ENCODE measurements at places on chromosomes 16 and 17. TPM values are rescaled to one million over a fixed set of nuclear protein-coding genes. Genes with fewer than 3 reads are reported as not detected.

- no peak overlapping the region for H3K27ac ChIP-seq
- H3K27me3 ChIP-seq: no peaks in the 10 kb centered on the region
- H3K4me1 ChIP-seq: peaks cover 30% of the 10 kb centered on the region
- H3K36me3 ChIP-seq: peaks cover 29% of the 10 kb centered on the region
Measured at GRCh38 chr17:75773121-75773807, 8.3 kb upstream of the GALK1 start.

The CCL23 gene
- total RNA-seq: not detected

The SRCIN1 gene
- total RNA-seq: 0.37 TPM

The NDEL1 gene
- total RNA-seq: 37.5 TPM

The LRRC46 gene
- 0.68 TPM for total RNA-seq

DNA sequence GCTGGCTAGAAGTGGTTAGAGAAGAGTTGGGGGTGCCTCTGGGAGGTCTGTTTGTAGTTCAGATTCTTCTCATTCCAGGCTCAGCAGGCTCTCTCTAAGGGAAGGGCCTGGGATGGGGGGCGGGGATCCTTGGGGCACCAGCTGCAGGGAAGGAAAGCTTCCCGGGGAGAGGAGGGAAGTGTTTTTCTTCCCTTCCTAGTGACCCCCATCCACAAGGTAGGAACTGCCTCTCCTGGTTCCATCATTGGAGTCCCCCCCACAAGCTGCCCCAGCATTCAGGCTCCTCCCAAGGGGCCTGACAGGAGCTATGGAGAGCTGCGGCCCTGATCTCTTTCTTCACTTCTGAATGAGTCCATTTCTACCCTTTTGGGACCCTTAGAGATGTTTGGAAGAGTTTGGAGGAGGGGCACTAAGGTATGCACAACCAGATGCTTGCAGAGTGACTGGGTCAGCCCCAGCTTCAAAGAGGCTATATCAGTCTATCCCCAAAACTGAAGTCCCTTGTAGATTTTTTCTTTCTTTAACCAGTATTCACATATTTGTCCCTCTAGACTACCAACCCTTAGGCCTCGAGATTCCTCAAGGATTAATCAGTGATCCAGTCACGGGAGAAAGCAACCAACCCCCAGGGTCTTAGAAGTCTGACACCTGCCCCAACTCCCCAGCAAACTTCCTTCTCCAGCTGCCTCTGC lies 13.9 kb upstream of the FZD2 start:
- peaks cover 41% of the 10 kb centered on the region for H3K27me3 ChIP-seq
- H3K27ac ChIP-seq: no peak overlapping the region
- no peaks in the 10 kb centered on the region for H3K36me3 ChIP-seq
- no peak for DNase-seq

DNA sequence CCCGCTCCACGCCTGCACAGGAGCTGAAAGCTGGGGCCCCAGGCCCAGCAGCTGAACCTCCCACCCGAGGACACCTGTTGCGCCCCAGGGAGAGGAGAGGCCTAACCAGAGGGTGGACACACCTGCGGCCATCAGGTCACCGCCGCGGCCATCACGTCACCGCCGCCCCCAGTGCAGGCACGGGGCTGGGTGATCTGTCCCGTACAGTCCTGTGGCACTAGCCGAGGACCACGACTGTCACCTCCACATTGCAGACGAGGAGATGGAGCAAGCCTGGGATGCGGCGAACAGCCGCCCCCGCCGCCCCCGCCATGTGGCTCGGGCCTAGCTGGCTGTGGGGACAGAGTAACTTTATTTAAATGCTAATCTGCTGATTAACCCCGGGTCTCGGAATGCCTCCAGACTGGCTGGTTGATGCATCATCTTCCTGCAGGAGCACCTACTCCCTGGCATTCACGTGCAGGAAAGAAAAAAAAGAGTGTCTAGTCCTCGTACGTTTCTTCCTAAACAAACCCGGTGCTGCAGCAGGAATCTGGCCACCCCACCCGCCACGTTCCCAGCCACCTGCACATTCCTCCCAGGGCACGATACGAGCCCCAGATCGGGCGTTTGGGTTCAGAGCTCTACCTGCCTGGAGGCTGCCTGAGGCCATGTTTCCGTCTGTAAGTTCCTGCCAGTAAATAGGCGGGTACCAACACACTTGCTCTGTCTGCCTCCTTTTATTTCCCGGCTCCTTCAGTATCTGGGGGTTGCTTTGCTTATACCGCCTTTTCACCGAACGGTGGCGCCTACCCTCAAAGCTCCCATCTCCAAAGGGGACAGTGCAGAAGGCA lies 29.9 kb downstream of the PIEZO1 start:
- H3K27ac ChIP-seq: no peak overlapping the region
- no peak overlapping the region for H3K4me3 ChIP-seq
- H3K4me1 ChIP-seq: no peaks in the 10 kb centered on the region
- H3K36me3 ChIP-seq: peaks cover 4% of the 10 kb centered on the region

The PPL gene
- not detected for total RNA-seq
